D721Med (cell line): ENCODE measurements at places on chromosomes 13 and 19.

DNA sequence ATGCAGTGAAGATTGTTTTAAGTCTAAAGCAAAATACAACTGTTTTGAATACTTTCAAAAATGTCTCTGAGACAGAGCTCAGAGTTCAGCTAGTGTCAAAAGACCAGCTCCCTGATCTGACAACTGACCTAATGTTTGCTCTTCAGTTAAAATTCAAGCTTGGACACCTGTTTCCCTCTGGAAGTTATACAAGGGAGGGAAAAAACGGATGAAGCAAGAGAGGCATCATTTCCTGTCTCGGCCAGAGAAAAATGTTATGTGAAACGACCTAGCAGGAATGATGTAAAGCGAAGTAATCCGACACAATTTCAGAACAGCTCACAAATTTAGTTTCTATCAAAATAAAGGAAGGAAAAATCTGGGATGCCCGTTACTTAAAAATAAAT lies 59.4 kb downstream of the ZAR1L start:
- no peak for DNase-seq

DNA sequence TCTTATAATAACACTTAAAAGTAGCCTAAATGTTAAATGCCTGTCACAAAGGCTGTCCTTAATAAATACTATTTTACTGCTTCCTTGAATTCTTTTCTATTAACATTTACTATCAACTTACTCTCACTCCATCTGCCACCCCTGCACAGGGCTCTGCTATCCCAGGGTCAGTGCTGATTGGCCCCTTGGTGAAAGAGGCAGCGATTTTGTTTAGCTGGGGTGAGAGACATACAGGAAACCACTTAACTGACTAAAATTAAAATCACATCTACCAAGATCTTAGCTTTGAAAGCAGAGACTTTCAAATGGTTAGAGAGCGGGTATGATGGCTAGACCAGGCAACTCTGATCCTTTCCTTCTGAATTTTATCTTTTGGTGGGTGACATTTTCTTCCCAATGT lies 149.9 kb upstream of the HTR2A start:
- no peak for DNase-seq

GRCh38 chr19:55635856-55636440 lies 4.9 kb upstream of the ZNF580 start:
- no peak for DNase-seq

- DNase-seq: no peak
Measured at GRCh38 chr13:100387416-100387815, 201.2 kb downstream of the GGACT start.

DNA sequence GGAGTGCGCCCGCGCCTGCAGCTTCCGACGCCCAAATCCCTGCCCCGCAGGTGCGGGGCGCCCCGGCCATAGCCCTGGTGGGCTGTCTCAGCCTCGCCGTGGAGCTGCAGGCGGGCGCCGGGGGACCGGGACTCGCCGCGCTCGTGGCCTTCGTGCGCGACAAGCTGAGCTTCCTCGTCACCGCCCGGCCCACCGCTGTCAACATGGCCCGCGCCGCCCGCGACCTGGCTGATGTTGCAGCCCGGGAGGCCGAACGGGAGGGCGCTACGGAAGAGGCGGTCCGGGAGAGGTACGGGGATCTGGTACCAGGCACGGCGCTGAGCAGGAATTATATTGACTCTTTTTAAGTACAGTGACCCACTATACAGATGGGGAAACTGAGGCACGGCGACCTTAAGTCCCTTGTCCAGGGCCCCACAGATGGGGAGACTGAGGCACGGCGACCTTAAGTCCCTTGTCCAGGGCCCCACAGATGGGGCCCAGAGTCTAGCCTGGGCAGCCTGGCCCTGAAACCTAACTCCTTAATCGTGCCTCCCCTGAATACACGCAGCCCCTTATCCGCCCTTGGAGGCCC lies 586 bp downstream of the MRI1 start:
- no peak for DNase-seq

GRCh38 chr19:16778796-16779411 lies 50.3 kb upstream of the SIN3B start:
- no peak for DNase-seq

DNA sequence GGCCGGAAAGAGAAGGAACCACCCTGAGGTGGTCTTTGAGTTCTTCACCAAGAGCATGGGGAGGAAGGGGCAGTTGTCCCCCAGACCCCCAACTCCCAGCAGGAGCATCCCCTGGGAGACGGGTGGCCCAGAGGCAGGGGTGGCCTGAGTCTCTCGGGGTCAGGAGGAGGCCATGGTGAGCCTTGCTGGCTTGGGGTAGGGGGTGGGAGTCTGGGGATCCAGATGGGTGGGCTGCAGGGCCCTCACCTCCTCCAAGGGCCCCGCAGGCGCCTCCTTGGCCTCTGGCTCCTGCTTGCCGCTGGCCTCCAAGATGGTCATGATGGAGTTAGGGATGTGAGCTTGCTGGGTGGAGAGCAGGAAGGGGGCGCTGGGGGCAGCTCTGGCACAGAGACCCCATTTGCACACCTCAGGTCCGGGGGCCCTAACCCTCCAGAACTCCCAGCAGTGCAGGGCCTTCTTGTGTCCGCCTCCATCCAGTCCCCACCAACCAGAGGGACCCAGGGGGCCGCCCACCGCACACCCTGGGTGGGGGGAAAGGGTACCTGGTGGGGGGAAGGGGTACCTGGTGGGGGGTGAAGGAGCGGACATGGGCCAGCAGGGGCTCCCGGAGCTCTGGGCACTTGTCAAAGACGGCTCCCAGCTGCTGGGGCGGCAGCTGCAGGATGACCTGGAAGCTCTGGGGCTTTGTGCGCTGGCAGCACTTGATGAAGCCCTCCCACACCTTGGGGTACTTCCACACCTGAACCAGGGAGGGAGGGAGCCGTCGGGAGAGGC lies 1.3 kb upstream of the RSPH6A start:
- DNase-seq: no peak

- no peak for DNase-seq
Measured at GRCh38 chr19:39154100-39154628, 28.6 kb downstream of the PAK4 start.

- DNase-seq: no peak
Measured at GRCh38 chr19:44284968-44285367, 19.9 kb downstream of the ZNF235 start.

DNA sequence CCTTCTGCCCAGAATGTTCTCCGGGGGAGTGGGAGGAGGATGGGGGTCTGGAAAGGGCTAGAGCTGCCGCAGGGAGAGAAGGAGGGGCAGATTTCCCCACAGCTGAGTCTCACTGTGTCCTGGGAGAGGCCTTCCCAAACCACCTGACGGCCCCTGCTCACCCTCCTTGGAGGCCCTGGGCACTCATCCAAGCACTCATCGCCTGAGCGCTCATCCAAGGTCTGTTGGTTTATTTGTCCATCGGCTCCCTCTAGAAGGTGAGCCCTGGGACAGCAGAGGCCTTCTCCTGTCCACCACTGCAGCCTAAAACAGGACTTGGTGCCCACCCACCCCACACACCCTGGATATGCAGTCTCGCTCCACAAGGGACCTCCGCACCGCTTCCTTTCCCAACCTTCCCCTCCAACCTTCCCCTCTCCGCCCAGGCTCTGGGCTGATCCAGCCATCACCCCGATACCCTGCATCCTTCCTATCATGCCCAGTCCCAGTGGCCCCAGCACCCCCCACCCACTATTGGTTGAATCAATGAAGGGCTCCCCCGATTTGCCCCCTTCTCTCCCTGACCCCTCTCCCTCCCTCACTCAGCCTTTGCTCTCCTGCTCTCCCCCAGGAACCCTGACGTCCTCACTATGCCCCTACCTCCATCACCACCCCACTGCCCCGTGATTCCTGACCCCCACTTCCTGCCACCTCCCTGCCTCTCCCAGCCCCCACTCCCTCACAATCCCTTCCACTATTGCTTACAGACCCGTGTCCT lies 1.7 kb downstream of the UBXN6 start:
- DNase-seq: no peak

- DNase-seq: no peak
Measured at GRCh38 chr19:52351512-52351911, 15.5 kb downstream of the ZNF610 start.

DNA sequence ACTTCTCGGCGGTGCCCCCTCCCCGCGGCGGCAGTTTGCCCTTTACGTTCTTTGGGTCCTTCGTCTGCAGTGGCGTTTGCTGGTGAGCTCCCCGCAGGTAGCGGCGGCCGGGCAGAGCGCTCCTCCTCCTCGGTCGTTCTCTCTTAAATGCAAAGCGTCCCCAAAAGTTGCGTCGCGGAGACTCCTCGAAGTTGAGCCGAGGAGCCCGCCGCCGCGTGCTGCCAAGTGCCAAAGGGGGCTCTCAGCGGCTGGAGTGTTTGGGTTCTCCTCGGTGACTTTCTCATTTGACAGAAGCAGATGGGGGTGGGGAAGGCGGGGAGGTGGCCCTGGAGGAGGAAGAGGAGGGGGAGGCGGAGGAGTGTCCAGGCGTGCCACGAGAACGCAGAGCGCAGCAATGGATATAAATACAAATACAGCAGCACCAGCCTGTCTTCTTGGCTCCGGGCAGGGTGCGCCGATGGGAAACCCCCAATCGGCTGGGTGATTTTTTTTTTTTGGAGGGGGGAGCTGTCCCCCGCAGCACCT lies at the start of gene SOX21:
SOX21 (minus strand) TSS at position 259 of the 525 bp plus-strand sequence. CDS start 496 bp downstream, outside the sequence.
- DNase-seq: no peak

DNA sequence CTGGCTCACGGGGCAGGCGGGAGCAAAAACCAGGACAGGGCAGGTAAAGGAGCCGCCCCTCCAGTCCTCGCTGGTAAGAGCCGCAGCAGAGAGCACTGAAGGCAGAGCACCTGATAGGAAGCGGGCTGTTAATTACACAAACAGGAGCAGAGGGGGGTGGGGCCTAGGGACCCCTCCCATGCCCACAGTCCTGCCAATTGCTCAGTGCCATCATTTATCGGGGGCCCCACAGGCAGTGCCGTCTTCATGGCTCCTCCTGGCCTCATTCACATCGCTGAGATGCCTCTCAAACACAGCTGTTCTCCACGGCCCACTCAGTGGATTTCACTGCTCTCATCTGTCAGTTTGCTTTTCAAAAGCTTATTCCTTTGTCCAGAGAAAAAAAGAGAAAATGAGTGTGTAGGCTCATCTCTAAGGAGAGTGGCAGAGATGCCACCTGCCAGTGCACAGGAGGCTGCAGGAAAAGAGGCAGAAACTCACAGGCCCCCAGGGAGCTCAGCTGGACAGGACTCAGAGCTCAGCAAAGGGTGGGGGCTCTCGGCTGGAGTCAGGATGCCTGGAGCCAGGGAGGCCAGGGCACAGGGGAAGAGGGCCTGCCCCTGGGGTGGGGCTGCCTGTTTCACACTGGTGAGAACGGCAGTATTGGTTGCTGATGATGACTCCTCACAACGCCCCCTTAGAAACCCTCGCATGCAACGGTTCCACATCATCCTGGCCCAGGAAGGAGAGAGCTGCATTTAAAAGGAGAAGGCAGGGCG lies 174.6 kb downstream of the COL4A1 start:
- no peak for DNase-seq

DNA sequence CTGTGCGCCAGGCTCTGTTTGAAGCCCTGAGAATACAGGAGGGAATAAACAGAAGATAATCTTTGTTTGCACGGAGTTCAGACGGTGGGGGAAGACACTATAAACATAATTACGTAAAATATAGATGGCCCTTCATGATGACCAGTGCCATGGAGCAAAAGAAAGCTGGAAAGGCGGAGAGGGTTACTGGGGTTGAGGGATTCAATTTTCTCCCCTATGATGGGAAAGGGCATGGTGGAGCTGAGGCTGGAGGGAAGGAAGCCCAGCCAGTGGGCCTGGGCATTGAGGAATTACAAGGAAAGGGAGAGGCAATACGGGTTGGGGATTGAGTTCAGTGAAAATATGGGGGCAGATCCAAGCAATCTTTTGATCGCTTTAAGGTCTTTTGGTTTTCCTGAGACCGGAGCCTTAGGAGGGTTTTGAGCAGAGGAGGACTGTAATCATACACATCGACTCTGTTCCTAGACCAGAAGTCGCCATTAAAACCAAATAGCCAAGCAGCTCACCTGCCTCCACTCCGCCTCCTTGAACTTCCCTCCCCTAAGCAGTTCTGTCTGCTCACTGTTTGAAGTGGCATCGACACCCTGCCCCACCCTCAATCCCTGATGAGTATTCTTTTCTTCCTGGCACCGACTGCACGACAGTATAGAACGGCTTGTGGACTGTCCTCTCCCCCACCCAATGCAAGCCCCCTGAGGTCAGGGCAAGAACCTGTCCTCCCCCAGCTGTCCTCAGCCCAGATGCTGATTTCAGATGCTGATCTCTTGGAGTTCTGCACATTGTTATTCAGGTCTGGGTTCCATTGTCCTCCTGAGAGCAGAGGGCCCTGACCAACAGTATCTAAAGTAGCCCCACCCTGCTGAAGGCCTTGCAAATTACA lies 813 bp upstream of the ZNF296 start:
- no peak for DNase-seq

DNA sequence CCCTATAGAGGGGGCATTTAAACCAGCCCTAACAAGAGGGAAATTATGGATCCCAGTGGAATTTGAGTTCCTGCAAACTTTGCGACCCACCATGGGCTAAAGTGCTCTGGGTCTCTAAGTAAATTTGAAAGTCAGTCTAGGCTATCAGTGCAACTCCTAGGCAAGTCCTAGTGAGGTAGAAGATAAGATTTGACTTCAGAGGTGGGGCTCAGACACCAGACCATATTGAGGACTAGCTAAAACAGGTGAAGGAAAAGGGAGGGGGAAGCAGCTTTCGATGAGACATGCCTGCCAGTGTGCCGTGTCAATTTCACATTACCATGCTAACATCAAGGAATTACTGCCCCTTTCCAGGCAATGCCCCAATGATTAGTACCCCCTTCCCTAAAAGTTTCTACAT lies 38.4 kb downstream of the CD320 start:
- no peak for DNase-seq

DNA sequence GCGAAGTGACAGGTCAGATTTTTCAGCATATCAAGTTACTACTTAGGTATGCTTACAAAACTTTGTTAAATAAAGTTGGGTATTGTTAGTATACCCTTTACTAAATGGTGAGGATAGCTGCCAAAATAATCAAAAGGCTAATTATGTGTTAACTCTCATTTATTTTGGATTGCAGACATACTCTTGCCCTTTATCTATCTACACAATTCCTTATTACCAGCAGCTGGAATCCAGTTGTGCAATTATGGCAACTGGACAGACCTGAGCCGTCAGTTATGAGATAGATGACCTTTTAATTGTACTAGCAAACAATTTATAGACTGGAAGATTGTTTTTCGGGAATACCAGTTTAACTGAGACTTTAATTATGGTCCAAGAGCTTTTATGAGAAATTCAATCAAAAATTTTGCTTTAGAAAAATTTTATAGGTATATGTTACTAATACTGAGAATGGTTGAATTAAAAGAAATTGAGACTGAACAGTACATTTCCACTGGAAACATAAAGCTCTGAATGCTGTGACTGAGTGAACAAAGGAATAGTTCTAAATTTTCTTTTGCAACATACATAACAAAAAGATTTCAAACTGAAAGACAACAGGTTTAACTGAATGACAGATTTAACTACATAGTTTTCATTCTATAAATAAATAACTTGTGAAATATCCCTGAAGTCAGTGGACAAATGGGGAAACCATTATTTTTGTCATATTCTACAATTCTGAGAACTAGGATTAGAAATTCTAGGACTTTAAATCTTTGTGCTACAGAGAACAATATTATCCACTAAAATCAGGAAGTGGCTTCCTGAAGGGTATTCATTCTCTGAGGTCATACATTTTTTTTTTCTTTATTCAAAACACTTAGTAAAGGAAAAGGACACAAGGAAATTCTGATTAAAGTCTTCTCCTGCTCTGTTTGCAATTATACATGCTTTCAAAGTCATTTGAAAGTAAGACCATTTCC lies 97.4 kb downstream of the ZC3H13 start:
- no peak for DNase-seq
